ENCODE measurements at places on chromosomes 11 and 22.

- no peak for DNase-seq
These were observed 614.7 kb downstream of the FAM181B start for GRCh38 chr11:82118946-82119345.

GRCh38 chr11:15341587-15341986, 226.9 kb downstream of the INSC start:
- no peak for DNase-seq

GRCh38 chr11:32893093-32893342, 407 bp downstream of the QSER1 start:
- DNase-seq: no peak

- DNase-seq: no peak
These were observed 120.3 kb upstream of the ZC3H12C start for GRCh38 chr11:109972939-109973338.

DNA sequence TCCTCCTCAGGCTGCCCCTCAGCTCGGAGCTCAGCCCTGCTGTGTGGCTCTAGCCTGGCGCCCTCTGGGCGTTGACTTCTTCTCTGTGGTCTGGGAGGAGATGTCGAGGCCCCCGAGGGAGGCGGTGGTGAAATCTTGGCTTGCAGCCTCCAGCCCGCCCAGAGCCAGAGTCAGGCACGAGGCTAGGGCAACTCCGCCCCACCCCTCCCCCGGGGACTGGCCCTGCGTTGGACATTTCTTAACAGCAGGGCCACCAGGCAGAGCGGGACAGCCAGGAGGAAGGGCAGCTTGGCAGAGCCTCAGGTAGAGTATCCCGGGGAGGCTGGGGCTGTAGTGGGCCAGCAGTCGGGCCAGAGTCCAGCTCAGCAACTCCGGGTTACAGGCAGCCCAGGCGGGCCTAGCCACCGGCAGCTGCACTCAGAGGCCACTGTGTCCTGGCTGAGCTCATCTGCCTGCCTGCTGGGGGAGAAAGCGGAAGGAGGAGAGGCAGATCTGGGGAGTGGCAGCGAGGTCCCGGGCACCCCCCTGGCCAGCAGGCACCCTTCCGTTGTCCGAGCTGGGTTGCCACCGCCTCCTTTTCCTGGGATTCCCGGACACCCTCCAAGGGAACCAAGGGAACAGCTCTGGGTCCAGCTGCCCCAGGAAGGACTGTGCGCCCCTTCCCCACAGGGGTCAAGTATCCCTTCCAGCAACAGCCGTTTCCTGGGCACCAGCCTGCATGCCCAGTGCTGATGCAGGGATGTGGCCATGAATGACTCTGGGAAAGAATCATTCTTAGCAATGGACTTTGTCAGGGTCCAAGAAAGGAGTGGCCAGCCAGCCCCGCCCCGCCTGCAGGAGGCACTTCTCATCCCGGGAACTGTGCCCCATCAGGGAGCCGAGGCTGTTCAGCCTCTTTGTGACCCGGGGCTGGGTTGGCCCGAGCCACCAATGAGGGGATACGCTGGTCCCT, at the start of gene ALDH3B1:
TSS of gene ALDH3B1 (plus strand) at position 238 of the 952 bp plus-strand sequence. CDS start 4,971 bp downstream, outside the sequence.
- DNase-seq: peak; percentile 76

GRCh38 chr22:46726986-46727317, 11.1 kb downstream of the CERK start:
- DNase-seq: no peak

- no peak for DNase-seq
These were observed 65.8 kb upstream of the MYOD1 start for GRCh38 chr11:17653611-17654010.

DNA sequence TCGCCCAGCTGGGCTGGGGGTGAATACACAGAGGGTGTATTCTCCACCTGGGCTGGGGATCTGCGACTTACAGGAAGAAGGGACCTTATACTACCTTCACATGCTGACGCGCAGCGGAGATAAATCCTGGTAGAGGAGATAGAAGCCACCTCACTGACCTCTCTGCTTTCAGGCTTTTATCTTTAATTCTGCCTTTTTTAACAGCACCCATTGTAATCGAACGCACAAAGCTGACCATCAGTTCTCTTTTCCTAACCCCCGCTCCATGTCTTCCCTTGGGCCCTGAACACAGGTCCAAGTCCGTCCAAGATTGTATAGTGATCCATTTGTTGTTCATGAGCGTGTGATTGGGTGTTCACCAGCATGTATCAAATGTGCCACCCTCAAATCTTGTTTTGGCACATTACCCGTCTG, 664 bp upstream of the LAMTOR1 start:
- DNase-seq: no peak

DNA sequence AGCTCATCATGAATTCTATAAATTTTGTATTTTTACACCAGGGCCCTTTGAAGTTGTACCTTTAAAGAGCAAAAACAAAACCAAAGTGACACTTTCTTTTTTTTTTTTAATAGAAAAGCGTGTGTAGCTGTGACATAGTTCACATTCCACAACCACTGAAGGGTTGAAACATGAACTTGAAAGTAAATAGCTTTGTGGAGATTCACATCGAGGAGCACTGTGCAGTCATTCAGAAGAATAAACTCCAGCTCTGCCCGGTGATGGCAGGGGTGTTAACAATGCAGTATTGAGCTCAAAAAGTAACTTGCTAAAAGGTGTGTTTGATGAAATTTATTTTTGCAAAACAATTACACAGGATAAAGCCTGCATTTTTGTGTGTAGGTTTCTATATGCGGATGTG, 1166.2 kb downstream of the TBC1D22A start:
- DNase-seq: no peak

GRCh38 chr22:38724926-38725571, 19.3 kb downstream of the GTPBP1 start:
- DNase-seq: no peak

- DNase-seq: no peak
These were observed 4.3 kb downstream of the LDHC start for GRCh38 chr11:18416459-18416858.

GRCh38 chr22:25366408-25366807, 147.0 kb downstream of the CRYBB2 start:
- no peak for DNase-seq

GRCh38 chr22:20434264-20434751, 3.3 kb downstream of the SCARF2 start:
- DNase-seq: no peak

DNA sequence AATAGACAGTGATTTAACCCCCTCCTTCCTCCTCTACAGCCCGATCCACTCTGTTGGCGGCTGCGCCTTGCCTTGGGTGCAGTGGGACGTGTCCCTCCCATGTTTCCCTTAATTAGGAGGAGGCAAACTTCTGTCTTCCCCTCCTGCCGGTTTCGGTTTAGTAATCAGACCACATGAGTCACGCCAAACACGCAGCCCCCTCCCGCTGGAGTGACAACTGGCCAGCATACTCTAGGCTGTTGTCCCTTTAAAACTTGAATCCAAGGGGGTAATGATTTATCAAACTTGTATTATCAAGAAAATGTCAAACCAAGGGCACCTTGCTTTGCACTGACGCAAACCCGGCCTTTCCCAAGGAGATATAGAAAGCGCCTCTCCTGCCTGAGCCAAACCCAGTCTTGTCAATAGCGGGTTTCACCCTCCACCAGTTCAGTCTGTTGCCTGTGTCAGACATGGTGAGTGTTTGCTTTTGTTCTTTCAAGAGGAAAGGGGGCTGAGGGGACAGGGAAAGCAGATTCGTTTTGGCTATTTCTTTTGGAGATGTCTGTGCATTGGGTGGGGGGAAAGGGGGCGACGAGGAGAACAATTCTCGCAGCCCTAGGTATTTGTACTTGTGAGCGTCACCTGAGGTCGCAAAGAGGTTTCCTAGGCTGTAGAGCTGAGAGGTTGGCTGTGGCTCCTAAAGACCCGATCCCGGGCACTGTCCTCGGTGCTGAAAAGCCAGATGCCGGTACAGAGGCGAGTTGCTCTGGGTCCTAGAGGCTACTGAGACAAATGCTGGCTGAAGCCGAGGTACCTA, at the start of gene SLC6A5:
TSS of gene SLC6A5 (plus strand) at position 388 of the 799 bp plus-strand sequence. CDS start at position 453, 65 bp downstream.
- DNase-seq: no peak

- DNase-seq: no peak
These were observed 639.1 kb downstream of the TBC1D22A start for GRCh38 chr22:47401592-47401898.

DNA sequence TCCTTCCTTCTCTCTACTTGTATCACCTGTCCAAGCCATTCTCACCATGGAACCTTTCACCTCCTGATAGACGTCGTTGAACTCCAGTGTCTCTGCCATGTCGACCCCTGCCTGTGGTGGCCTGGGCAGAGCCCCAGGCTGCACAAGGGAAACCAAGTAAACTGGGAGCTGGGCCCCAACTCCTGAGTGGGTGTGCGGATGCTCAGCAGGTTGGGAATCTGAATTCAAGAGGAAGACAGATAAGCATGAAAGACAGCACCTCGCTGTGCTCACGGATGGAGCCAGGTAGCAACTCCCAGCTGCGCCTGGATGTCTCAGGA, 709 bp downstream of the SSRP1 start:
- DNase-seq: no peak

DNA sequence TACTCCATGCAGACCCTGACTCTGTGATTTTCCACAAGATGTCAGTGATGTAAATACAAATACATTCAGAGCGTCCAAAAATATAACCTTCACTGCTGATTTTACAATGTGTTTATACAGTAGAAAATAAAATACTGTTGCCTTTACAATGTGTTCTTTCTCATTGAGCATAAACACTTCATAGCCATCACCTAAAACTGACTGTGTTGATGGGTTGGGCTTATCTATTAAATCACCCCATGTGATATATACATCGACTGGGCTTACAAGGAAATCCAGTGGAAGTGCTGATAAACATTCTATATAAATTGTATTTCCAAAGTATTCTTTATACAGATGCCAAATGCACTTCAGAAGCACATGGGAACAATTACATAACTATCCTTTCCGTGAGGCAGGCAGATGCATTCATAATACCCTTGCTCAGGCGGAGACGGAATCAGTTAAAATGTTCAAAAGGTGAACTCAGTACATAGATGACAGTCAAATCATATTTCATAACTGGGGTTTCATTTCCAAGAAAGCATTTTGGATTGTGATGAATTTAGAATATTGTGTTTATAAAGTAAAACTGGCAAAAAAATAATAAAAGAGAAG, 27.7 kb downstream of the DDI1 start:
- no peak for DNase-seq

GRCh38 chr11:132987936-132988335, 544.4 kb downstream of the OPCML start:
- no peak for DNase-seq

DNA sequence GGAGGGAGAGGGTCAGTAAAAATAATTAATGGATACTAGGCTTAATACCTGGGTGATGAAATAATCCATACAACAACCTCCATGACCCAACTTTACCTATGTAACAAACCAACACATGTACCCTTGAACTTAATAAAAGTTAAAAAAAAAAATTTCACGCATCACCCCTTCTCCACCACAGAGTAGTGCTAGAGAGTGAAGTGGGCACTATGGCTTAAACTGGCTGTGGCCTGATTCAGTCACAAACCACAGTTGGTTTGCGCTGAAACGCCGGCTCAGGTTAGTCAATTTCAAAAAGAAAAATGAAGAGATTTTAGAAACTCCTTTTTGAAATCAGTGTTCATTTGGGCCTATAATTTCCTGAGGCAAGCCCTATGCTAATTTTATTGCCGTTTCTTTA, 144.3 kb downstream of the TRPC6 start:
- no peak for DNase-seq

GRCh38 chr22:39634530-39635405, 64.2 kb downstream of the CACNA1I start:
- DNase-seq: no peak

- no peak for DNase-seq
These were observed 51.4 kb upstream of the RASD2 start for GRCh38 chr22:35489239-35489638.

DNA sequence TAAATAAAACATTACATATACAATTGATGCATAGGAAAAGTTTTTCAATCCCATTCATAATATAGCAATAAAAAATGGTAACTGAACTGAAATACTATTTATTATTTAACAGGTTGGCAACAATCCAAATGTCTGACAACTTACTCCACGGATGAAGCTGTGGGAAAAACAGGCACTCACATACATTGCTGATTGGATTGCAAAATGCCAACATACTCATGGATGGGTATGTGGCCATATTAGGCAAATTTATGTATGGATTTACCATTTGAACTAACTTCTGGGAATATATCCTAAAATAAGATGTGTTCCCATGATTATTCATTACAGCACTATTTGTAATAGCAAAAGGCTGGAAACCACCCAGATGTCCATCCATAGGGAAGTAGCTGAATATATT, 3.2 kb upstream of the BIRC2 start:
- DNase-seq: no peak

- no peak for DNase-seq
These were observed at the start of gene PATZ1 for GRCh38 chr22:31346255-31346732. PATZ1 (minus strand) TSS chr22:31346346; CDS start chr22:31345602, 744 bp downstream.

DNA sequence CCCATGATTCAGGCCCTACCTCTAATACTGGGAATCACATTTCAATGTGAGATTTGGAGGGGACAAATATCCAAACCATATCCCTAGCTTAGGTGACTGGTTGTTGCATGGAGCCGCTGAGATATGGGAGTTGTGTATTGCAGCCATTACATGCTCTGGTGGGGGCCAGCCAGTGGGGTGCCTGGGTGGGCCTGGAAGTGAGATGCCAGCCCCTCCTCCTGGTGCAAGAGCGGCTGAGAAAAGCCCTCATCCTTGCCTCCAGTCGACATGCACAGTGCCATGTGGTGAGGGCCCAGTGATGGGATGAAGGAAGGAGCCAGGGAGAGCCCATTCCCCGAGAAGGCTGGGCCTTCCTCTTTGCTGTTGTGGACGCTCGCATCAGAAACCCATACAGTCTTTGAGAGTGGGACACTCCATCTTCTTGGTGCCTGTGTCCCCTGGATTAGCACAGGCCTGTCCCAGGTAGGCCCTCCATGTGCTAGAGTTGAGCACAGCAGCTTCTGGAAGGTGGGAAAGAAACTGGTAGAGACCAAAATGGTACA, 1043.0 kb downstream of the TBC1D22A start:
- no peak for DNase-seq

- no peak for DNase-seq
These were observed 1233.5 kb downstream of the BRD1 start for GRCh38 chr22:48594016-48594756.

DNA sequence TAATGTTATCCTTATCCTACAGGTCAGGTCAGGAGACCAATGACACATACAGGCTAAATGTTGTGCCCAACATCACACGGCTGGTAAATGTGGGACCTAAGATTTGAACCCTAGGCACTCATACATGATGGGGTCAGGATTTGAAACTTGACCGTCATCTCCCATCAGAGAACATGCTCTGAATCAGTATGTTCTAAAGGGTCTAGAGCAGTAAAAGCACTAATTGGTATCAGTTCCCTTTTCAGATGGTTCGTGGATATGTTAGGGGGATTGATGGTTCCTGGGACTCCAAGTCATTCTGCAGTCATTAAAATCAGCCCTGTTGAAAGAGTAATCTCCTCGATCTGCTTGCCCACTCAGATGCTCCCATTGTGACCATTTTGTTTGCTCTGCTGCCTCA, 65.5 kb downstream of the BMAL1 start:
- DNase-seq: no peak

DNA sequence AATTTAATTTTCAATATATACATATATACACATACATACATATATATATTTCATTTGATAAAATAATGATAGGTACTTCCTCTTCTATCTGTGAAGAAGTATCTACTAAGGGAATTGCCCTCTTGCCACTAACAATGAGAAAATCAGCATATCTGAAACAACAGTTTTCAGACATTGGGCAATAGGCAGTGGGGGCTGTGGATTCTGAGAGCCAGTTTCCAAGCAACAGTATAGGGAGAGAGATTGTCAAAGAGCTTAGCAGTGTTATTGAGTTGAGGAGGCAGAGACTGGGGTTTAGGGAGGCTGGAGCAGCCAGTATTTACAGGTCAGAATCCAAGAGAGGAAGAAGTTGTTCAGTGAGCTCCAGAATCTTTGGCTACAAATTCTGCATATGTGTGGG, 119.3 kb downstream of the ARFGAP2 start:
- no peak for DNase-seq

- DNase-seq: no peak
These were observed 146.8 kb upstream of the LARGE1 start for GRCh38 chr22:34067031-34067430.

Data from omental fat pad (tissue), 4 donors.